ENCODE measurements at places on chromosomes 12 and 14.

DNA sequence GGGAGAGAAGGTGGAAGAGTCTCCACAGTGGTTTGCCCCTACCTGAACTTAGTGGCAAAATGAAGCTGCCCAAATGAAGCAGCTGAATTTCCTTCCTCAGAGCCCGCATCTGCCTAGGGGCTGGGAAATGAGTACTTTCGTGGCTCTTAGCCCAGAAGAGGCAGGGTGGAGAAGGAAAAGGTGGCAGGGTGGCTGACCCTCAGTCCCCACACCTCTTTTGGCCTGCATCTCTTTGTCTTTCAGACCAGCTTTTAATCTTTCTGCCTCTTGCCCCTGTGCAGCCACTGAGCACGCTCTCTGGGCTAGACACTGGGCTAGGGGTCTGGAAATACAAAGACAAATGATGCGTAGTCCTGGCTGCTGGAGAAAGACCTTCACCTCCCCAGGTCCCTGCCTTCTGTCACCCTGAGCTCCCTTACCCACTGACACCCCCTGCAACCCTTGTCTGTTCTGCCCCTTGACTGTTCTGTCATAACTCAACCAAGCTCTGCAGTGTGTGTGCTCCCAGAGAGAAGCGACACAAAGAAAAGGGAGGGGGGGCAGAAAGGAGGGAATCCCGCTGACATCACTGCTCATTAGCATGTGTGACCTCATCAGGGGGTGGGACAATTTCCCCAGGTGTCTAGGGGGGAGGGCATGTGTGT, 371 bp upstream of the REM2 start:
- DNase-seq, result no peak

DNA sequence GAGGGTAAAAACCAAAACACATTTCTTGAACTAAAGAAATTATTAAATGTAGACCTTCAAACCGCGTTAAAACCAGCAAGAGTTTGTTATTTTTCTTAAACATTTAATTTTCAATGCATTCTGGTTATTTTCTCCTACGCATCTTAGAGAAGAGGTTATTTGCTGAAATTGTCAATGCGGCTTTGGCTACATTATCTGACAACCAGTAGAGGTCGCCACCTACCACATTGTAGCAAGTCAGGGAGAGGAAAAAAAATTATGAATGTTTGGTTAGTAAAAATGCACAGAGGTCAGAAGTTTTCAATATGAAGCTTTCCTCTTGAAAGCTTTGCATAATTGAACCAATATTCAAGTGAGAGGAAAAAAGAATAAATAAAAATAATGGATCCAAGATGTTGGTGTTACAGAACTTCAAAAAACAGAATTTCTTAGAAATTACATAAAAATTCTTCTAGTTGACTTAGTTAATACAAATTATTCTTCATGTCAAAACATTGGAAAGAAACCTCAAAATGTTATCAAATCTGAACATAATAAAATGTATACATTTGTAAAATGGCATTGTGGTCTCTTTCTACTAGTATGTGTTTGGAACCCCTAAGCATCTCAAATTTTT, 159.4 kb upstream of the TMTC2 start:
- no peak for DNase-seq

DNA sequence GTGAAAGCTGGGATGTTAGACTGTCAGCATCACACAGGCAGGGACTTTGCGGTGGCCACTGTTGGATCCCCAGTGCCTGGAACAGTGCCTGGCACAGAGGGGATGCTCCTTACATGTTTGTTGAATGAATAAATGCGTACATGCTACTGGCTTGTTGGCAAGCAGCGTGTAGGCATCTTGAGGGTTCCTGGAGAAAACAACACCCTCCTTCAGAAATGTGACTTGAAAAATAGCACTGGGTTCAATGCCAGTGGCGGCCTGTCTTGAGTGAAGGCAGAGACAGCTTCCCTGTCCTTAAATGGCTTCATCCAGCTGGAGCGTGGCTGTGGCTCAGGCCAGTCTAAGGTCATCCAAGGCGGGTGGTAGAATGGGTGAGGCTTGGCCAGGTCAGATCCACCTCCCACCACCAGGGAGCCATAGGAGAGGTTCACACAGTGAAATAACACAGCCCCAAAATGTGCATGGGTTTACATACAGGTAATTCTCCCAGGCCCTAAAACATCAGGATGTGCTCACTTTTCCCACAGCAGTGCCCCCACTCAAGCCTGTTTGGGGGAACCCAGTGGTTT, 171.4 kb downstream of the PHETA1 start:
- no peak for DNase-seq

DNA sequence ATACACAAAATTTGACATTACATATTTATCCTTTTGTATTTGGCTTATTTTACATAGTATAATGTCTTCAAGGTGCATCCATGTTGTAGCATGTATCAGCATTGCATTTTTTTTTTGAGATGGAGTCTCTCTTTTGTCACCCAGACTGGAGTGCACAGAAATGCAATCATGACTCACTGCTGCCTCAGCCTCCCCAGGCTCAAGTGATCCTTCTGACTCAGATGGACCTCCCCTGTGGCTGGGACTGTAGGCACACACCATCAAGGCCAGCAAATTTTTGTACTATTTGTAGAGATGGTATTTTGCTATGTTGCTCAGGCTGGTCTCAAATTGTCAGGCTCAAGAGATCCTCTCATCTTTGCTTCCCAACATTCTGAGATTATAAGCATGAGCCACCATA, 214.4 kb upstream of the ALG10B start:
- no peak for DNase-seq

DNA sequence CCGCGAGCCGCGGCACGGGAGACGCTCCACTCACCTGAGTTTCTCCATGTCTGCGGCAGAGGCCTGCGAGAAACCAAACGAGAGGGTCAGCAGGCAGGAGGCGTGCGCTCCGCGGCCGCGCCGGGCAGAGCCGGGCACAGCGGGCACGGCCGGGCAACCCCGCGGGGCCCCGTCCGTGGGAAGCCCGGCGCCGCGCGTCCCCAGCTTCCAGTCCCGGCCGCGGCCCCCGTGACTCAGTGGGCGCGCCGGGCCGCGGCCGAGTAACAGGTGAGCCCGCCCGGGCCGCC, 19.4 kb downstream of the BEGAIN start:
- no peak for DNase-seq

GRCh38 chr14:23864861-23865260, 88.7 kb upstream of the DHRS4 start:
- no peak for DNase-seq

DNA sequence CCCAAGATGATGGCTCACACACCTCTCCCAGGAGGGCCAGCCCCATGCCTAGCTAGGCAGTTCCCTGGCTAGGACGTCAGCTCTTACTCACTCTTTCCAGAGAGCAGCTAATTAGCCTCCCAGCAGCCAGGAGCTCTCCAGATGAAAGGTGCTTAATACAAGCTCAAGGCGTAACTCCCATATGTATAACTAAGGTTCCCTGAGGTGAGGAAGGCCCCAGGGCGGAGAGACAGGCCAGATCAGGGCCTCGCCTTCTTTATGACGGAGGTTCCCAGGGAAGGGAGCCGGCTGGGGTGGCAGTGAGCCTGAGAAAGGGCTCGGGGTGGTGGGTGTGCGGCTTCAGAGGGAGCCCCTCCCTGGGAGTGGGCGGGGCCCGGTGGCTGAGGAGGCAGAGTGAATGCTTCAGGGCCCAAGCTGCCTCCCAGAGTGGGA, 26.4 kb upstream of the ZFP36L1 start:
- no peak for DNase-seq

- DNase-seq, result no peak
These were observed 48.2 kb downstream of the NAV3 start for GRCh38 chr12:77878901-77879300.

DNA sequence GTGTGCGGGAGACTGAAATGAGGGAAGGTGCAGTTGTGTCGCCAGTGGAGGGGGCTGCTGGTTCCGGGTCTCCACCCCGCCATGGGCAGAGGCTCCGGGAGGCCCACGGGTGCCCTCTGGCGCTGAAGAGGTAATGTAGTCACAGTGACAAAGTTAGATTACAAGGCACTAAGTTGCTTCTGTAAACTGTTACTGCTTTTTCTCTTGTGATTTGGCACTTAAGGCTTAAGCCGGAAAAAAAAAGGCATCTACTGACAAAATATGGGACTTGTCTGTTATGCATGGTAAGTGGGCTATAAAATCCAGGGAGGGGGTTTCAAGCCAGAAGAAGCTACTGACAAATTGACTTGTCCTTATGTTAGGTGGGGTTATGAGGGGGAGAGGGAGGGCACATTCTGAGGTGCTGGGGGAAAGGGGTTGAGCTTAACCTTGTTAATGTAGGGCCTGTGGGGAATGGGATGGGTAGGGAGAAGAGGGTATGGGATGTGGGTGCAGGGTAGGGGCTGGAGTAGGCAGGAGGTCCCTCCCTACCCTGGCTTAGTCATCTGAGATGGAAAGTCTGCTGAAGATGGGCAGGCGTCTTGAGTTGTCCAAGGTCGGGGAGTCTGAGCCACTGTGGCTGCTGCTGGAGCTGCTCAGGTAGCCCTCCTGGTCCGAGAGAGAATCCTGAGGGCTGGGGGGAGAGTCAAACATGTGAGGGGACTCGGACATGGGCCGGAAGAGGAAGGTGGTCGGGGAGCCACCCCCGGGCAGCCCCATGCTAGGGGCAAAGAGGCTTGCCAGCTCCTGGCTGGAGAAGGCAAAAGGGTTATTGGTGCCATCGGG, 3.7 kb downstream of the ZFP36L1 start:
- DNase-seq, result peak; percentile 67

DNA sequence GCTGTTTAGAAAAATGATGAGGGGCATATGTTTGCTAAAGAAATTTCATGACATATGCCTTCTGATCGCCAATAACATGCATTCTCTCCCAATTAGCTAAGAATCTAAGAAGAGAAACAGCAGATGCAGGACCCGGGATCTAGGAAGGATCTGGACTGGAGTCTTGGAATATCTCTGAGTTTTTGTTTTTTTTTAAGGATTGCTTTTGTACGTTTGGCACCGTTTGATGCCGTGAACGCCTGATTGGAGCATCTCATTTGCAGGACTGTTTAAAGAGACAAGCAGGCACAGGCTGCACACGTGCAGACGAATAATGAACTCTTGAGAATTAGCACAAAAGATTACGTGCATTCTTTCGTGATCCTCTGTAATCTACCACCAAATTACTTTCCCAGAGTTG, 13.6 kb downstream of the EML1 start:
- DNase-seq, result no peak

- no peak for DNase-seq
These were observed 165.4 kb upstream of the SSTR1 start for GRCh38 chr14:38042322-38042721.

- peak; percentile 72 for DNase-seq
These were observed 13.6 kb upstream of the GNG2 start for GRCh38 chr14:51846631-51847488.

DNA sequence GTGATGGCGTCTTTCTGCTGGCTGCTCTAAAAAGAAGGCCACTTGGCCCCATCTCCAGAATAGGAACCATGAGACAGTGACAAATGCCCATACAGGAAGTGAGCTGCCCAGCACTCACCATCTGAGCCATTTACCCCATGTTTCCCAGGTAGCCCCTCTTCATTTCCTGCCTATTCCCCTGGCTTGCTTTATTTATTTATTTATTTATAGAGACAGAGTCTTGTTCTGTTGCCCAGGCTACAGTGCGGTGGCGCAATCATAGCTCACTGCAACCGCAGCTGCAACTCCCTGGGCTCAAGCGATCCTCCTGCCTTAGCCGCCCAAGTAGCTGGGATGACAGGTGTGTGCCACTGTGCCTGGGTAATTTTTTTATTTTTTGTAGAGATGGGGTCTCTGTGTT, 71.2 kb downstream of the RIN3 start:
- no peak for DNase-seq

DNA sequence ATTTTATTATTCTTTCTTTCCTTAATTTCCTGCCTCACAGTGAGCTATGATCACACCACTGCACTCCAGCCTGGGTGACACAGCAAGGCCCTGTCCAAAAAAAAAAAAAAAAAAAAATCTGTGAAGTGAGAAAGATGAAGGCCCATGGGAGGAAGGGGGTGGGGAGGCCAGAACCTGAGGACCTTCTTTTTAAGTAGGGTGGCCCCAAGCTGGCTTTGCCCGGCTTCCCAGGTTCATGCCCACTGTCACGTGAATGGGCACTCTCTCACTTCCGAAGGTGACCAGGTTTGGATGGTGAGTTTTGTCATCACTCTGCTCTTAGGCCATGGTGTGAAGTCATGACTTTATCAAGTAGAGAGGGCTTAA, 82.3 kb downstream of the TNFAIP2 start:
- no peak for DNase-seq

- no peak for DNase-seq
These were observed 190.6 kb downstream of the PHLDA1 start for GRCh38 chr12:75840994-75841355.

DNA sequence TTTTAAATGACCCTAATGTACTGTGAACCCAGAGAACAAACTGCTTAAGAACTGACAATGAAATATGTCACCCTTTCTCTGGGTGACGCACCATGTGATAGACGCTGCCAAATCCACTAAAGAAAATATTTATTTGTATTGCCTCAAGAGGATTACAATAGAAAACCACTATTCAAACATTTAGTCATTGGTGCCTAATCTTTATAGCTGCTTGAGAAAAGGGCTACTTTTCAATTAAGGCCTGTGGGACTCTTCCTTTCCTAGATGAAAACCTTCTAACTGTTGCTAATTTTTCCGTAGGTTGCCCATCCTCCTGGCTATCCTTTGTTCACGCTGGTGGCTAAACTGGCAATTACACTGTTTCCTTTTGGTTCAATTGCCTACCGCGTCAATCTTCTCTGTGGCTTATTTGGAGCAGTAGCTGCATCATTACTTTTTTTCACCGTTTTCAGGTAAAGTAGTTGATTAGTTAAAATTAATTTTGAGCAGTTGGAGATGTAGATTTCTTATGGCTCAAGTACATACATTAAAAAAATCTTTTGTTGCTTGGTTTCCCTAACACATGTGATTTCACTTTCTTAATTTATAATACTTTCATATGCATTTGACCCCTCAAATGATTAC, 6.0 kb downstream of the TMEM260 start:
- no peak for DNase-seq

- DNase-seq, result no peak
These were observed 151.5 kb downstream of the LRFN5 start for GRCh38 chr14:41758011-41758665.

- DNase-seq, result no peak
These were observed 376.7 kb downstream of the ALG10 start for GRCh38 chr12:34398706-34399630.

GRCh38 chr12:84362552-84362897, 550.1 kb downstream of the SLC6A15 start:
- DNase-seq, result no peak

All from activated CD4-positive, CD25-positive, alpha-beta regulatory T cell (primary cell).